SJSA1 (cell line): ENCODE measurements at places on chromosomes 2 and 18. TPM values are rescaled to one million over a fixed set of nuclear protein-coding genes. Genes with fewer than 3 reads are reported as not detected.
A peak's percentile ranks its signal among the peaks of the same experiment; 100 is the strongest.

Gene MFSD6
- total RNA-seq = 2.8 and 3.8 TPM in 2 replicates

Gene PSMG2
- 79.7 and 112 TPM in 2 replicates for total RNA-seq

- H3K4me3 ChIP-seq = no peak overlapping the region
- no peaks in the 10 kb centered on the region for H3K27me3 ChIP-seq
- no peak overlapping the region for H3K27ac ChIP-seq
- H3K4me1 ChIP-seq = no peaks in the 10 kb centered on the region
- peaks cover 16% of the 10 kb centered on the region for H3K36me3 ChIP-seq
Measured at GRCh38 chr2:239189711-239190131, 211.1 kb downstream of the HDAC4 start.

DNA sequence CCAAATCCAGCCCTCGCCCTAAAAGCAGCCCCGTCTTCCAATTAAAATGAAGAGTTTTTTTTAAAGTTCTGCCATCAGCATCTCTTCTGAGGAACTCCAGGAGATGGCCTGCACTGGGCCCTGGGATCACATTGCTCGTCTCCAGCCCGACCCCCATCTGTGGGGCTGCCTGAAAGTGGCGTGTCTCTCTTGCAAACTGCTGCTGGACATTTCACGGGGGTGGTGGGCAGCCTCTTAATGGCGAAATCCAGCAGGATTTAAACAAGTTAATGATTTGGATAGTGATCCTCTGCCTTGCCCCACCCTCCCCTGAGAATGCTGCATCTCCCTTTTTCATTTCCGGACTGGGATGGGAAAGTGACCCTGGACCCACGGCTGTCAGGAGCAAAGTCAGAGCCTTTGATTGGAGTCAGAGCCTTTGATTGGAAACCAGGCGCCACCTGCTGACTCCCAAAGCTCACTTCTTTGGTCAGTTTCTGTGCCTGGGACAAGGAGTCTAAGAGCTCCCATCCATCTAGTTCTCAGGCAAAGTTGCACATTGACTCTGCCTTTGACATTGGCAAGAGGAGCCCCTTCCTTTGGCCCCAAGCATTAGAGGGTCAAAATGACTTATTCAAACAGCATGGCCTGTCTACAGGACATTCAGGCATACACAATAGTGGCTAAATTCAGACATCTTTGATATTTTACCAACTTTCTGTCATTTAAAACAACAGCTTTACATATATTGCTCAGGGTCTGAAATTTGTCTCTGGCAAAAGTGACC lies 155.2 kb downstream of the SH3BP4 start:
- H3K36me3 ChIP-seq = no peaks in the 10 kb centered on the region
- H3K27me3 ChIP-seq = no peaks in the 10 kb centered on the region
- DNase-seq = peak; percentile 74
- H3K4me1 ChIP-seq = peaks cover 24% of the 10 kb centered on the region
- no peak overlapping the region for H3K4me3 ChIP-seq

Gene NRBP1
- 83.1 and 132 TPM in 2 replicates for total RNA-seq

DNA sequence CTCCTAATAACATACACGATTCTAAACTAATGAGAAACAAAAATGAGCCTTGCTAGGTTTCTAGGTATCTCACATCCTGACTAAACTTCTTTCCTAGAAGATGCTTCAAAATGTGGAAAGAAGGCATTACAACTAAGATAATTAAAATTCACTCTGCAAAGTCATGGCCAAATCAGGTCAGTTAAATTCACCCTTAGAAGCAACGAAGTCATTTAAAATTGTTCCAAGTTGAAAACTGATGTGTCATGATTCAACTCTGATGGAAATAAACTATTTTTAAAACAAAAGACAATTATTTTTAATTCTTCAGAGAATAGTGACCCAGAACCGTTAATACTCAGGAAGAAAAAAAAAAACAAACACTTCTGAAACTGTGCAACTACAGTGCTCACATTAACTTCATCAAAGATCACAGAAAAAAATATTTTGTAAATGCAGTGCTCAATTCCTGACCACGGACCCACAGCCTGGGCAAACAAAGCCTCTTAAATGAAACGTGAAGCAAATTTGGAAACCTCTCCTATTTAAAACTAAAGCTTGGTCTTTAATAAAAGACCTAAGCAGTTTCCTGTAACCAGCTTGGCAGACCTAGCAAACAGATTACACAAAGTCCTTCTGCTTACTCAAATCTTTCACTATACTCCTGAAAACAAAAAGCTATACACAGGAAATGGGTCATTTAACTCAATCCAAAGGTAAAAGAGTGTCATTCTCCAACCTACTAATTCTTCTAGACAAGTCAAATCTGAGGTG lies 39.0 kb downstream of the CHN1 start:
- peak; percentile 16 for DNase-seq
- H3K27me3 ChIP-seq = no peaks in the 10 kb centered on the region
- H3K27ac ChIP-seq = peak overlapping the region; percentile 1; the same call in 1 of the 2 replicates
- H3K4me3 ChIP-seq = no peak overlapping the region
- H3K36me3 ChIP-seq = no peaks in the 10 kb centered on the region
- peaks cover 11% of the 10 kb centered on the region for H3K4me1 ChIP-seq

- no peak overlapping the region for H3K27ac ChIP-seq
- DNase-seq = no peak
- no peaks in the 10 kb centered on the region for H3K36me3 ChIP-seq
- H3K4me3 ChIP-seq = no peak overlapping the region
- H3K27me3 ChIP-seq = no peaks in the 10 kb centered on the region
- no peaks in the 10 kb centered on the region for H3K4me1 ChIP-seq
Measured at GRCh38 chr18:24913507-24914170, 438.3 kb downstream of the ZNF521 start.

DNA sequence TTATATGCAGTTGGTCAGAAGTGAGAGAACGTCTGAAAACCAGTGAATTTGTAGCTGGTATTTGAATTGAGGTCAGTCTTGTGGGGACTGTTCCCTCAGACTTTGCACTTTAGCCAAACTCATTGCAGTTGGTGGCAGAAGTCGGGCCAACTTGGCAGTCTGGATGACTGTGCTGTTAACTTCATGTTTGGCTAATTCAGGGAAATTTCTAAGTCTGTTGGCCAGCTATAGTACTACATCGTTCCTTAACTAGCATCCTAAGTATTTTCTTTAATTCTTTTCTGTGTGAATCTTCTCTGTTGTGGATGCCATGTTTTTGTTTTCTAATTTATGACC lies 806.8 kb upstream of the GCFC2 start:
- H3K27ac ChIP-seq = no peak overlapping the region
- no peak overlapping the region for H3K4me3 ChIP-seq
- H3K4me1 ChIP-seq = no peaks in the 10 kb centered on the region
- no peaks in the 10 kb centered on the region for H3K36me3 ChIP-seq

Gene GALNT3
- 2.2 TPM in 1 of 2 replicates, not detected in the other for total RNA-seq

GRCh38 chr2:105754011-105754410 lies 9.3 kb downstream of the NCK2 start:
- peaks cover 14% of the 10 kb centered on the region for H3K4me1 ChIP-seq
- no peak overlapping the region for H3K27ac ChIP-seq
- DNase-seq = no peak
- H3K27me3 ChIP-seq = no peaks in the 10 kb centered on the region
- no peak overlapping the region for H3K4me3 ChIP-seq
- peaks cover 12% of the 10 kb centered on the region for H3K36me3 ChIP-seq

Gene SERPINB7
- 5.8 and 8.5 TPM in 2 replicates for total RNA-seq

Gene FAM110C
- total RNA-seq = not detected in 2 replicates

GRCh38 chr2:48124592-48124991 lies 218.3 kb upstream of the FBXO11 start:
- H3K4me1 ChIP-seq = peaks cover 14% of the 10 kb centered on the region
- H3K36me3 ChIP-seq = no peaks in the 10 kb centered on the region
- no peak overlapping the region for H3K4me3 ChIP-seq
- no peaks in the 10 kb centered on the region for H3K27me3 ChIP-seq
- no peak overlapping the region for H3K27ac ChIP-seq
- DNase-seq = no peak

DNA sequence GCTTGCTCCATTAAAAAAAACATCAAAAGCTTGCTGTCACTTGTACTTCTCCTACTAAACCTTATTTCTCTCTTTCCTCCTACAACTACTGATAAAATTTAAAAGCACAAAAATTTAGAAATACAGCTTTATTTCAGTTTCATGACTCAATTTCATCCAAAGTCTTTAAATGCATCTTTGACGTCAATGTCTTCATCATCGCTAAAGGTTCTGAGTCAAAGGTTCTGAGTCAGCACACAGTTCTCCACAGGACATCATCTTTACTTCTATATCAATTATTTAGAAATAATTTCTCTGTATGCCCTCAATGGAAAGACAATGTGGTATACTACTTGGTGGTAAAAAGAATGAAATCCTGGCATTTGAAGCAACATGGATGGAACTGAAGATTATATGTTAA lies 163.9 kb upstream of the DNMT3A start:
- H3K27me3 ChIP-seq = 0 out of 2 replicates have a peak, but pooled peaks cover 2% of the 10 kb centered on the region
- H3K4me3 ChIP-seq = no peak overlapping the region
- DNase-seq = no peak
- no peaks in the 10 kb centered on the region for H3K4me1 ChIP-seq
- no peak overlapping the region for H3K27ac ChIP-seq

GRCh38 chr18:77206676-77207374 lies 42.8 kb upstream of the GALR1 start:
- DNase-seq = no peak
- H3K4me3 ChIP-seq = no peak overlapping the region
- peaks cover 53% of the 10 kb centered on the region for H3K4me1 ChIP-seq
- peak overlapping the region; percentile 82; the same call in 1 of the 2 replicates for H3K27ac ChIP-seq
- H3K27me3 ChIP-seq = no peaks in the 10 kb centered on the region
- H3K36me3 ChIP-seq = no peaks in the 10 kb centered on the region

- H3K36me3 ChIP-seq = no peaks in the 10 kb centered on the region
- no peak overlapping the region for H3K27ac ChIP-seq
- H3K27me3 ChIP-seq = no peaks in the 10 kb centered on the region
- H3K4me1 ChIP-seq = no peaks in the 10 kb centered on the region
Measured at GRCh38 chr2:144603334-144603733, 83.4 kb upstream of the ZEB2 start.

DNA sequence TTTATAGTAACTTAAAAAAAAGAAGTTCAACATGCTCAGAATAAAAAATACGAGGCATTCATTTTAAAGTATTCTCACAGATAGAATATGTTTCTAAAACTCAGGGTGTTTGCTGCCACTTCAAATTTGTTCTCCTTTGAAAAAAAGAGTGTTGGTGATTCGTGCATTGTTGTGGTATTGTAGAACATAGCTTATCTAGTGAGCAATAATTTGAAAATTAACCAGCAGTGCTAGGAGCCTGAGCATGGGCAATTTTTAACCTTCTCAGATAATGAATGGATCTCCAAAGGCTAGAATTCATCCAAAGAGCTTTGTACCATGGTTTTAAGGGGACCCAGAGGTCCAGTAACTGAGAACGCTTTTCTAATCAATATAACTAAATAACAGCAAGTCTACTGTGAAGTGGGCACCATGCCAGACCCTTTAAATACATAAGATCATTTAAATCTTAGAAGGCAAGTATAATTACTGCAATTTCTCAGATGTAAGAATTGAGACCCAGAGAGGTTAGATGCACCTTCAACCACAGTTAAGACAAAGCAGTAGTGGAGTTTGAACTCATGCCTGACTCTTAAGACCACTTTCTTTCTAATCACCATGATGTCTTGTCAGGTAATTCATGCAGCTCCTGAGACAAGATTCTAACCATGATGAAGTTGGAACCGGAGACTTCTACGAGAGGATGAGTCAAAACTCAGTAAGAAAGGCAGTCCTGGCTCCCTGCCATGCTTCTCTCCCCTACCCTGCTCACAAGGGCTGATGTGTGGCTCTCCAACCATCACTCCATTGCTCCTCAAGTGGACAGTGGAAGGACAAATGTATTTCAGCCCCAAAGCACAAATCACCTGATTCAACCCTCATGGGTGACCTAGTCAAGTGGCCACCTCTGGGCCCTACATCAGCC lies 3.4 kb downstream of the CYRIA start:
- H3K4me1 ChIP-seq = peaks cover 8% of the 10 kb centered on the region
- H3K4me3 ChIP-seq = no peak overlapping the region
- peaks cover 18% of the 10 kb centered on the region for H3K27me3 ChIP-seq
- no peak for DNase-seq

- DNase-seq = peak; percentile 39
- H3K36me3 ChIP-seq = peaks cover 44% of the 10 kb centered on the region
- peaks cover 17% of the 10 kb centered on the region for H3K4me1 ChIP-seq
- no peaks in the 10 kb centered on the region for H3K27me3 ChIP-seq
- H3K27ac ChIP-seq = no peak overlapping the region
Measured at GRCh38 chr2:112483042-112483473, 1.1 kb downstream of the TTL start.

- H3K4me1 ChIP-seq = no peaks in the 10 kb centered on the region
- DNase-seq = no peak
- H3K4me3 ChIP-seq = no peak overlapping the region
- H3K27me3 ChIP-seq = no peaks in the 10 kb centered on the region
- H3K36me3 ChIP-seq = peaks cover 13% of the 10 kb centered on the region; the same call in 1 of the 2 replicates
Measured at GRCh38 chr2:163613266-163613731, 122.5 kb downstream of the FIGN start.

DNA sequence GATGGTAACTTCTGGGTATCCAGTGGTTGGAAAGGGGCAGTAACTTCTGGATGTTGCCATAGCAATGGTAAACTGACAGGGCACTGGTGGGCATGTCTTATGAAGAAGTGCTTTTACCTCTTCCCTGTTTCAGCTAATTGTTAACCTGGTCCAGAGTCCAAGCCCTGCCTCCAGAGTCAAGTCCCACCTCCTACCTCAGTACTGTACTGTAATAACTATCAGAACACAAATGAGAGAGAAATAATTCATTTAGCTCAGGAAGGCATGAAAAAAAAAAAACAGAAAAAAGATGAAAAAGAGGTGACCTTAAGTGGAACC lies 237.0 kb downstream of the ZNF804A start:
- no peaks in the 10 kb centered on the region for H3K27me3 ChIP-seq
- no peak overlapping the region for H3K27ac ChIP-seq
- no peak for DNase-seq
- H3K4me1 ChIP-seq = no peaks in the 10 kb centered on the region
